ENCODE measurements at places on chromosomes 12 and 14.

DNA sequence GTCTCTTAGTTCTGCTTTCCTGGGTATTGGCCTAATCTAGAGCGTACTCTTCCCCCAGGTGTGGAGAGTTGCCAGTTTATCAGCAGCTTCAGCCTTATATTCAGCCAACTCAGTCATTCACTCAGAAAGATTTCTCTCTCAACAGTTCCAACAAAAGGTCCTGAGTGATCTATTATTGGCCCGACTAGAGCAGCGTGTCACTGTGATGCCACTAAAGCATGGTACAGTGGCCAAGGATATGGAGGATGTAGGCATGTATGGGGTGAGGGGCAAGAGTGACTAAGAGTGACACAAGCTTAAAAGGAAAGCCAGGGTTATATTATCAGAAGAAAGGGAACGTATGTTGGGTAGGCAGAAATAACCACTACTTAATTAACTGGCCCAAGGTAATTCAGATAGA, 4.8 kb downstream of the NOPCHAP1 start:
- DNase-seq: no peak

- no peak for DNase-seq
Observed at GRCh38 chr12:132537836-132538662, 48.1 kb downstream of the FBRSL1 start.

- DNase-seq: no peak
Observed at GRCh38 chr14:26622611-26623010, 24.8 kb upstream of the NOVA1 start.

DNA sequence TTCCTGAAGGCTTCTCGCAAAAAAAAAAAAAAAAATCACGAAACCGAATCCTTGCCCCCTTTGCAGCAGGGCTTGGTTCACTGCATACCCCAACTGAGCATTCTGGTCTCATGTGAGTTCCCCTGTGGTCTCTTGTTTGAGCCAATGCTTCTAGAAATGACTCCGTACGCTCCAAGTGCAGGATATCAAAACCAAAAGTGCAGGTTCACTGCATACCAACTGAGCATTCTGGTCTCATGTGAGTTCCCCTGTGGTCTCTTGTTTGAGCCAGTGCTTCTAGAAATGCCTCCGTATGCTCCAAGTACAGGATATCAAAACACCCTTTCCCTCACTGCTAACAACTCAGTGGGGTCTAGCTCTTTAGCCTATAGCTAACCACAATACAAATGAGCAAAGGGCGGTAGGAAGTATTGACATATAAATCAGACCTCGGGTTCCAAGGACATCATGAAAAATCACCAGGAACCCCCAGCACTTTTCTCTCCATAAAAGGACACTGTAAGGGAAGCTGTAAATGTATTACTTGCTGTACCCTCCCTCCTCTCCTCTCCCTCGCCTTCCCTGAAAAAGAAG, 206.3 kb upstream of the NOS1 start:
- no peak for DNase-seq

GRCh38 chr12:132327336-132328171, 1.8 kb downstream of the GALNT9 start:
- no peak for DNase-seq

DNA sequence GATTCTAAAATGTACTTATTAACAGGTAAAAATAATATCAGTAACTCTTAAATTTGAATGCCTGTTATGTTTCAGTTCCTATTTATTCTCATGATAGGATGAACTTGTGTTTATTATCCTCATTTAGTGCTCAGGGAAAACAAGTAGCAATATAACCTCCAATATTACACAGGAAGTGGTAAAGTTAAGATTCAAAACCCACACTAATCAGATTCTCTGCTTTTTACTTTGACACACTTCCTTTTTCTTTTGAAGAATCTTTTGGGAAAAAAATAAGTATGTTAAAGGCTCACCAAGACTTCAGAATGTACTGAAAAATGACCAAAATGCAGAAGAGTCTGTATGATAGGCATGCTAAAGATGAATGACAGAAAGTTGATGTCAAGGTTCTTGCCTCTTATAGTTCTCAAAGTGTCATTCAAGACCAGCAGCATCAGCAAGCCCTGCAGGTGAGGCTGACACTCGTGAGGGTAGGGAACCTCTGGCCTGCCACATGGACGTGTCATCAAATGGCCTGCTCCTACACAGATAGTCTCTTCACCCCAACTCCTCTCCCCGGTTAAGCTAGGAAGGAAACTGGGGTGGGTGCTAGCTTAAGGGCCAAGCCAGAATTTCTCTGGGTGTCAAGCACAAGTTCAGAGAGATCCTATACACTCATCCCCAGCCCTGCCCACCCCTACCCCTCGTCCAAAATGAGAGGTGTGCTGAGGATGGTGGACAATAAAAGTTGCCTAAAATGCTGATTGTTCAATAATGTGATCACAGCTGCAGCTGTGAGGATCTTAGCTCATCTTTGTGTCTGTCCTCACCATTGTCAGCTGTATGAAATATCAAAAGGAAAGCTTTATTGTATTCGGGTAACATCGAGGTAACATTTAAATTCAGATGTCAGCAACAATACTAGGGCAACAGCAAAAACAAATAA, 6.3 kb downstream of the TBPL2 start:
- no peak for DNase-seq

DNA sequence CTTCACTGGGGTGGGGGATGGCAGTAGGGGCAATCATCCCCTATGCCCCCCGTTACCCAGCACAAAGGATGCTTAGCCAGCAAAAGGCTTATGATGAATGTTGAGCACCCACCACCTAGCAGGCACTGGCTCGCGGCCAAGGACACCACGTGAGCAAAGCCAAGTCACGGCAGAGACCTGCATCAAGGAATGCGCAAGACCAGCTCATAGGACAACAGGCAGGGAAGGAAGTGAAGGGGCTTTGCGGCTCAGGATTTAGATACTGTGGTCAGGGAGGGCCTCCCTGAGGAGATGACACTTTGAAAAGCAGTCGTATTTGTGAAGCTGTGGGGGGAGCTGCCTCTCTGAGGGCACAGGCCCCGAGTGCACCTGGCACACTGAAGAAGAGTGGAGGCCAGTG, 32.8 kb downstream of the SH2B3 start:
- DNase-seq: peak; percentile 40

DNA sequence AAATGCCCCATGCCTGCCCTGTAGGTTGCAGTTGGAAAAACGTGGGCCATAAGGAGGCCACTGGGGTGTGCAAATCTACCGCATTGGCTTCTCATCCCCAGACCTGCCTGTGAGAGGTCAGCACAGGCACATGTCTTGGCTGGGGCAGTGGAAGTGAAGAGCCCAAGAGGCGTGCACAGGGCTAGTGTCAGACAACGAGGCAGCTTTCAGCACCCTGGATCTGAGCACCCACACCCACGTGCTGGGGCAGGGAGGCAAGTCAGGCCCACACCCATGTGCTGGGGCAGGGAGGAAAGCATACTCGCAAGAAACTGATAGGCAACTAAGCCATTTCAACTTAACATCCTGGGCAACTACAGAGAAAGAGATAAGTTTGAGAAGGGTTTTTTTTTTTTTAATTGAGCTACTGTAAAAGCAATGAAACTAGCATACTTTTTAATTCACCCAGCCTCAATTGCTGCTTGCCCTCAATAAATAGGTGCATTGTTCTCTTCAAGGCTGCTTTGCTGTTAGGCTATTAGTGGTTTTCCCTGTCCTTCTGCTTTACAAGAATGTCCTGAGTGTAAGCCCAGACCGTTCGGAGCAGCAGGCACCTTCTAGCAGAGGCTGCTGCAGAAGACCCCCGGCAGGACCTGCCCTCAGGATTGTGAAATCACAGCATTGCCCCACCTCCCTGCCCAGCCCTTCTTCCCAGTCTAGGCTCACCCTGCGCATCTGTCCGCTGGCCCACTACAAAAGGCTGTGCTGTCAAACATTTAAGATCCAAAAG, 355.3 kb upstream of the FKBP4 start:
- no peak for DNase-seq

DNA sequence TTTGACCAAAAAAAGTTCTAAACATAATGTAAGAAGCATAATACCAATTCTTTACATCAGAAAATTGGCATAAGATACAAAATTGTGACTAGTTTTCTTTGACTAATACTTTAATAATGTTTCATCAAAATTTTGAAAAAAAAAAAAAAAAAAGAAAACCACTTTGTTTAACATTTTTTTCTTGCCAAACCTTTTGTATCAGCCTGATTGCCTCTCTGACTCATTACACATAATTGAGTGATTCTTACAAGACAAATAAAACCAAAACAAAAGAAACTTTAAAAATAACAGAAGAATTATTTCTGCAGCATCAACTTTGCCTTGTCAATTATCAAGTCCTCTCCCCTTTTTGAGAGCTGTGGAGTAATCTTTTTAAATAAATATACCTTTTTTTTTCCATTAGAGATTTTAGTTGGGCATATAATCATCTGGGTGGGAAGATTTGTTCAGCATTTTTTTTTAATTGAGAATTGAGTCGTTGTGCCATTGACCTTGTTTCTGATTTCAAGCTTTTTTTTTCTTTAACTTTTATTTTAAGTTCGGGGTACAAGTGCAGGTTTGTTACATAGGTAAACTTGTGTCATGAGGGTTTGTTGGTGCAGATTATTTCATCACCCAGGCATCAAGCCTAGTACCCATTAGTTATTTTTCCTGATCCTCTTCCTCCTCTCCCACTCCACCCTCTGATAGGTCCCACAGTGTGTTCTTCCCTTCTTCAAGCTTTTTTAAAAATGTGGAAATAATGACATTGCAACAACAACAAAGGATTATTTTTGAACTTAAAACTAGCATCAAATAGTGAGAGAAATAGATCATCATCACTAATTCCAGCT, 45.8 kb upstream of the HMGA2 start:
- DNase-seq: no peak

- DNase-seq: no peak
Observed at GRCh38 chr12:120144215-120144614, 27.7 kb upstream of the RAB35 start.

GRCh38 chr12:113245695-113246477, 24.6 kb downstream of the TPCN1 start:
- DNase-seq: peak; percentile 91

DNA sequence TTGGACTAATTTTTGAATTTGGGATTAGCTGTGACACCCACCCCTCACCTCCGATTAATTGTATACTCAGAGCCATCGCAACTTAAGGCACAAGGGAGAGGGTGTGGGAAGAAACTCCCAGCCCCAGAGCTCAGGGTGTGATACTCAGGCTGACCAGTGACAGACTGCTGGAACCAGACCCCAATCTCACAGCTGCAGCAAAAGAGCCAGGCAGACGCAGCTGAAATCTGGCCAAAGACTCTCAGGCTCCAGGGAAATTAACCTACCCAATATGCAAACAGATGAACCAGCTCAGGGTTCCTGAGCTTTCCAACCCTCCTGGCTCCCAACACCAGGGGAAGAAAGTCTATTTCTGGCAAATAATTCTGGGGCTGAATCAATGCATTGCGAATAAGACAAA, 30.5 kb downstream of the ANAPC7 start:
- DNase-seq: no peak

- DNase-seq: peak; percentile 58
Observed at GRCh38 chr14:89973234-89973823, 17.6 kb downstream of the TDP1 start.

- no peak for DNase-seq
Observed at GRCh38 chr14:101758913-101759593, 2.5 kb upstream of the PPP2R5C start.

DNA sequence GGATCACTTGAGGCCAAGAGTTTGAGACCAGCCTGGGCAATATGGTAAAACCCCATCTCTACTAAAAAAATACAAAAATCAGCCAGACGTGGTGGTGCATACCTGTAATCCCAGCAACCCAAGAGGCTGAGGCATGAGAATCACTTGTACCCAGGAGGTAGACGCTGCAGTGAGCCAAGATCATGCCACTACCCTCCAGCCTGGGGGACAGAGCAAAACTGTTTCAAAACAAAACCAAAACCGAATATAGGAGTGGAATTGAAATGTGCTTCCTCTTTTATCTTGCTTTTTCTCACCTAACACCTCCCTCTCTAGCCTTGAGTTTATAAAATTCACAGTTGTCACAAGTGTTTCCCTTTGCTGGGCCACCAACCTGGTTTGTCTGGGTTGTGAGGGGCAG, 181.9 kb downstream of the PAH start:
- DNase-seq: no peak

- DNase-seq: no peak
Observed at GRCh38 chr12:65525491-65526141, 247.1 kb downstream of the MSRB3 start.

DNA sequence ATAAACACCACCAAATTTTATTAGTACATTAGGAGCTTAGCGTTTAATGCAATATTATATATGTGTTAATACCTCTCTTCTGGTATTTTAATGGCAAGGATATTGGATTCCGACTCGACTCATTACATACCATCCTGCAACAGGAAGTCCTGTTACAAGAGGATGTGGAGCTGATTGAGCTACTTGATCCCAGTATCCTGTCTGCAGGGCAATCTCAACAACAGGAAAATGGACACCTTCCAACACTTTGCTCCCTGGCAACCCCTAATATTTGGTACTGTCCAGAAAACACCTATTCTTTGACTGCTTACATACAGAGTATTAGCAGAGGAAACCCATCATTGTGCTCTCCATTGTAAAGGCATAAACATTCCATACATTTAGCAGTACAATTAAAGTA, 45.2 kb downstream of the VEZT start:
- DNase-seq: no peak

DNA sequence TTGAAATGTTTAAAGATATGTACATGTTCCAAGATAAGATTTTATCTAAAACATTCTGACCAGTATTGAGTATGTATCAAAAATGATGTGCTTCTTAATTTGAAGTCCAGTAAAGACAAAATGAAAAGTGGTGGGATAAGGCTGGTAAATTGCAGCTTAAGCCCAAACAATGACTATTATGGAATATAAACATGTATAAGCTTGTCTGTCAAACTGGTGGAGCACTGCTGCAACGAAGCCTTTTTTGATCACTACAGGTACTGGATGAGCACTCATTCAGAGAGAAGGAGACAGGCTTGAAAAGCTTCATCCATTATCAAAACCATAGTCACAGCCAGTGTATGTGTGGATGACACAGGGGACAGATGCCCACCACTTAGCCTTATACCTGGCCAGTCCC, 138.4 kb downstream of the ATP23 start:
- DNase-seq: no peak

DNA sequence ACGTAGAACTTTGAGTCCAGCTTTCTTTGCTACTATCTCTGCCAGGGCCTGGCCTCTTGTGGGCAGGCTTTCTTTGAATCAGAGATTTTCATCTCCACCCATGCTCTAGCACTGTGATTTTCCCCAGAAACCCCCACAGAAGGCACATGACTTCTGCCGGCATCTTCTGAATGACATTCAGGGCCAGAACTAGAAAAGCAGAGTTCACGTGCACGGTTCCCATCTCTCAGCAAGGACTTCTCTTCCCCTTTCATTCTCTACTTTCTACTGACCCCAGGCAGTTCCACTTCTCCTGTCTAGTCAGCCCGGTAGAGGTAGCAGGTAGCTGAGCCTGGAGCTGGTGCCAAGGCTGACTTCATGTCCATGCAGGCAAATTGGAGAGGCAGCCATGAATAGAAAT, 26.9 kb downstream of the BATF start:
- no peak for DNase-seq

DNA sequence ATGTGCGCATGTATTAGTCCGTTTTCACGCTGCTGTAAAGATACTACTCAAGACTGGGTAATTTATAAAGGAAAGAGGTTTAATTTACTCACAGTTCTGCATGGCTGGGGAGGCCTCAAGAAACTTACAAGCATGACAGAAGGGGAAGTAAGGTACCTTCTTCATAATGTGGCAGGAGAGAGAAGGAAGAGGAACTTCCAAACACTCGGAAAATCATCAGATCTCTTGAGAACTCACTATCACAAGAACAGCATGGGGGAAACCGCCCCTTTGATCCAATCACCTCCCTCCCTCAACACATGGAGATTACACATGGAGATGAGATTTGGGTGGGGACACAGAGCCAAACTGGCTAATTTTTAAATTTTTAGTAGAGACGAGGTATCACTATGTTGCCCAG, 41.8 kb upstream of the SNX6 start:
- no peak for DNase-seq

- DNase-seq: no peak
Observed at GRCh38 chr12:117189725-117190209, 503 bp downstream of the FBXO21 start.

Measured in NCI-H1105 (cell line).